ENCODE measurements at places on chromosomes 2 and 18.

- DNase-seq, result no peak
These were observed 52.3 kb downstream of the CYP26B1 start for GRCh38 chr2:72095364-72095763.

DNA sequence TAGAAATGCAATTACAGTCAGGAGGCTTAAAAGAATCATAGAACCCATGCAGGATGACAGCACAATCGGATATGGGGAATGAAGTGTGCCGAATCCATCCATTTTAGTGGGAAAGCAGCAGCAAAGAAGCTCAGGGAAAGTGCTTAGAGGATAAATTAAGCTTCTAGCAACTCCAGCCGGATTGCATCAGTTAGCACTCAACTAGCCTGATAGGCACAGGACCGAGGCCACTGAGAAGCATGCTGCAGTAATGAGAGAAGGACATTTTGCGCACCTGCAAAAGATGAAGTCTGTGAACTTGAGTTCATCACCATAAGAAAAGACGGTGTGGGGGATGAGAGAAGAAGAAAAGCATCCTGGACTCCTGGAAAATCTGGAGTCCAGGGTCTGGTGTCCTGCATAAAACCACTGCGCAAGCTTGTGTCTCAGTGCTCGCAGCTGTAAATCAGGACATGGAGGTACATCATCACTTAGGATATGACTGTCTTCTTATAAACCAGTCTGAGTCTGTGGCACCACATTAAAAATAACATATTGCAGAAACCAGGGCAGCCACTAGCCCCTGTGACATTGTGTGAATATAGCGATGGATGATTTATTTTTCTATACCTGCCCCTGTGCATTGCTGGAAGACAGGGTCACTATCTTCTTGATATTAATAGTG is 665.5 kb upstream of the SOX11 start:
- no peak for DNase-seq

DNA sequence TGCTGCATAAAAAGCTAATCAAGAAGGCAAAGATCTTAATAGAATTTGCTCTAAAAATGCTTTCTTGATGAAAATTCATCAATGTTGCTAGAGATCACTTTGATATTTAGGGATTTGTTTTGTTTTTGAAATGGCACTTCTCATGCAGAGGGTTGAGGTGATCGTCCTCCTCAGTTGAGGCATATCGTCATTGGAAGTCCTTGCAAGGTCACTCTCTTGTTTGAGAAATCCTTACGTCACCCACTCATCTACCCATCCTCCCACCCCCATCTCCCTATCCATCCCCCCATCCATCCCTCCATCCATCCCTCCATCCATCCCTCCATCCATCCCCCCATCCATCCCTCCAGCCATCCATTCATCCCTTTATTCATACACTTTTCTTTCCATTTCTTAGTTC is 133.7 kb downstream of the THNSL2 start:
- no peak for DNase-seq

DNA sequence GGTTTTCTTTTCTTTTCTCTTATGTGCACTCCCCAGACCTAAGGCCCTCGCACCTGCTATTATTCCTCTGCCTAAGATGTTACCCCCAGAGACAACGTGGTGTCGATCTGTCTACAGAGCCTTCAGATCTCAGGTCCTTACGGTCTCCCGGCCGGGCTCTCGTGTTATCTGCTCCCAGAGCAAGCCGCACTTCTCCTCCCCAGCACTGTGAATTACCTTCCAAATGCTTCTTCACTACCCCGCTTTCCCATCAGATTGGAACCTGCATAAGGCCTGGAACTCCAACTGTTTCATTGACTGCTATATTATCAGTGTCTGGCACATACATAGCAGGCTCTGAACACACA is 71.2 kb upstream of the ODC1 start:
- no peak for DNase-seq

- no peak for DNase-seq
These were observed 12.3 kb upstream of the ASNSD1 start for GRCh38 chr2:189648846-189649509.

DNA sequence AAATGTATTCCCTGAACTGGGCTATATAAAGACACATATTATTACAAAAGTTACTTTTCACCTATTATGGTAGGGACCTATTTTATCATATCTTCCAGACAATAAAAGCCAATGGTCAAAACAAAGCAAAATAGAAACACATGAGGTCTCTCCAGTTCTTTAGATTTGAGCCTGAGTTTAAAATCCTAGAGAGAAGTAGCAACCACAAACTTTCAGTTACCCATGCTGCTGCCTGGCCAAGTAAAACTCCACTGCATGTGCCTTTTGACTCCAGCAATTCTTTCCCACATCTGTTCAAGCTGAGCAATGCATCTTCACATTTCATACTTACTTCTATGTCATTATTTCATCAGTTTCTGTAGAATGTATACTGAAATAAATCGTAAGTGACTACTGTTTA is 405.3 kb downstream of the STK39 start:
- no peak for DNase-seq

GRCh38 chr2:148917431-148917830 is 42.4 kb downstream of the KIF5C start:
- DNase-seq, result no peak

- no peak for DNase-seq
These were observed 640 bp downstream of the SPTBN1 start for GRCh38 chr2:54456612-54457322.

DNA sequence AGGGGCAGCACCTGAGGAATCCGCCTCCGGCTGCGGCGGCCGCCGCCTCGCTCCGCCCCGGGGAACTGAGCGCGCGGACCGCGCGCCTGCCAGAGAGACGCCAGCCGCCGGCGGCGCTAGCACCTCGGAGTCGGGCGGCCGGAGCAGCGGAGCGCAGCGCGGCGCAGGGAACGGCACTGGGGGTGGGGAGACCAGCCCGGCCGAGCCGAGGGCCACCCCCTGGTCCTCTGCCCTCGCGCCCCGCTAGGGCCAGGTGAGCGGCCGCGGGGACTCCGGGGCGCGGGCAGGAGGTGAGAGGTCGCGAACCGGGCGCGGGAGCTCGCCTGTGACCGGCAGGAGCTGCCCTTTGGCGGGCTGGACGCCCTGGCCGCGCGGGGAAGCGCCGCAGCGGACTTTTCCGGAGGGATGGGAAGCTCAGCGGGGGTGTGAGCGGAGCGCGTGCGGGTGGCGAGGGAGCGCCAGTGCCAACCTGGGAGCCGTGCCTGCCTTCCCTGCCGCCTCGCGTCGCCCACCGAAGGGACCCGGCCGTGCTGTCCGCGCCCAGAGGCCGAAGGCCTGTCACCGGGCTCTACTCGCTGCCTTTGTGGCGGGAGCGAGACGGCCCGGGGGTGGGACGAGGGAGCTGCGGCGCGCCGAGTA is at the start of gene GREB1L:
TSS of gene GREB1L (plus strand) at position 92 of the 639 bp plus-strand sequence. CDS start 141,287 bp downstream, outside the sequence.
- DNase-seq, result no peak

- no peak for DNase-seq
These were observed 119.7 kb upstream of the NRXN1 start for GRCh38 chr2:51151490-51152140.

GRCh38 chr2:190564838-190565237 is 30.3 kb upstream of the NEMP2 start:
- DNase-seq, result no peak

DNA sequence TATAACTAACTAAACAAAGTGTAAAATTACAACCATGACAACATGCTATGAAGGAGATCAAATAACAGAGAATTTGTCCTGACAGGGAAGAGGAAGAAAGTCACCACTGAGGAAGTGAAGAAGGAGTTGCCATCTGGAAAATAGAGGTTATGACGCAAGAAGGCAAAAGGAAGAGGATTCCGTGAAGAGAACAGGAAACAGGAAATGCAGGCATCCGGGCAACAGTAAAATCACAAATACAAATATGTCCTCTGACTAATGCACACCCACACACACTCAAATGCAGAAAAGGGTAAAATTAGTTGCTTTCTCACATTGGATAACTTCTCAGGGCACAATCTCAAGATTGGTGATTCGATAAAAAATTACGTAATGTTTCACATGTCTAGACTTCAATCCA is 278.4 kb downstream of the TMX3 start:
- DNase-seq, result no peak

DNA sequence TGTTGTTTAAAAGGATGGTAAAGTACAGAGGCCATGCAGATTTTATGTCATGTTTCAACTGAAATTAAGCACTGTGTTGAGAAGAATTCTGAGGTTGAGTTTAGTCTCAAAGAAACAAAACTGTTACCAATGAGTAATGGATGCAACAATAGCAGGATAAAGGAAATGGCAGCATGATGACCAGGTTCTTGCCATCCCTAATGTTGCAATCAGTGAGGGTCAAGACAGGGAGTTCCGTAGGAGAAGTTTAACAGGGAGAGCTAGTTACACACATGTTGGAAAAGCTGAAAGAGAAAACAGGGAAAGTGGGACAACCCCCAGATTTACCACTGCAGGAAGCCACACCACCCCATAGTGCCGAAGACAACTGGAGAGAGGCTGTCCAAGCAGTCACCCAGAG is 343.8 kb upstream of the EPHA4 start:
- no peak for DNase-seq

GRCh38 chr2:98382739-98383138 is 36.5 kb downstream of the CNGA3 start:
- no peak for DNase-seq

DNA sequence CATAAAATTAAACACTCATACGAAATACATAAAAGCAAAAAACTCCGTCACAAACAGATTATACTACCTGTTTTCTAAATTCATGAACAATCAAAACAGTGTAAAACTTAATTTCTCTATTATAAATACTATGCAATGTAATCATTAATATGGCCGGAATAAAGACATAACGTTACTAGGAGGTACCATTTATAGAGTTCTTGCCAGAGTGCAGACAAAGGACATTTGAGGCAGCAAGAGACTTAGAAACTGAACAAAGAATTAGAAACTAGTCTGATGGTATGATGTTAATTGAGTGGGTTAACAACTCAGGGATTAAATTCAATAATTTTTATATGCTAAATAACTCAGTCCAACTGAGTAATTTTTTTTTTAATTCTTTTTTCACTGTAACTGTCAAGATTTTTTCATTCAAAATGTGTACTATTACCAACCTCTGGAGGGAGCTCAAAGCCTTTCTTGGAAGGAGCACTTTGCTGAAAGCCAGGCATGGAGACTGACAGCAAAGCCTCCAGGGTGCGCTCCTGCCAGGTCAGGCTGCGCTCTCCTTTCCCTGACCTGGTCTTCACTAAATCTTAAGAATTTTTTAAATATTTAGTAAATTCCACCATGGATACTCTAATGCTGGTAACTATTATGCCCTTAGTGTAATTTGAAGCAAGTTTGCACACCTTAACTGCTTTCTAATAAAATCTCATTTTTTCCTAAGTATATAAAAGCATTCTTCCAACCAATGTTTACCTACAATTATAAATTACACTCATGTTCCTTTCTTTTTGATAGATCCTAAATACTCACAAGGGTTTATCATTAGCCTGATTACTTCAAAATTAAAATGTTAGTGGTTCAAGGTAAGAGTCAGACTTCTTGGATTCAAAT is 34.1 kb downstream of the WDR35 start:
- peak; percentile 37 for DNase-seq

DNA sequence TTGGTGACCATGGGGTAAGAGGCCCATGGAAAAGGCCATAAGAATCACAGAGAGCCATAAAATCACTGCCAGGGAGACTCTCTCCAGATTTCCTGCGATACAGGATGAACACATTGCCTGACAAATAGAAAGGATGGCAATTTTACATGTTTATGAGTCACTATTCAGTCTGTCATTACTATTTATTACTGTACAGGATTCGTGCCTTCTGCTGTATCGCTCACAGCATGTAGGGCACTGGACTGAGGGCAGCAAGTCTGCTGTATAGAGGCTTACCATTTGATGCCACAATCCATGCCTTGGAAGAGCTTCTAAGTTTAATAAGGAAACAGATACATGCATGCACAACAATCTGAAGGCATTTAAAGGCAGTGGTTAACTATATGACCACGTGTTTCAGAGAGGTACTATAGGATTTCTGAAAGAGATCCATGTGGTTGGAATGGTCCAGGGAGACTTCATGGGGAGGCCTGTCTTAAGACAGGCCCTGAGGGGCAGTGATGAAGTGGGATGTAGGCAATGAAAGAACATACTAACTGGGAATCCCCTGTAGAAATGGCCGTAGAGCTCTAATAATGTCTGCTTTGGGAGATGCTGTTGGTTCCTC is 702.4 kb upstream of the RAB6C start:
- DNase-seq, result no peak

DNA sequence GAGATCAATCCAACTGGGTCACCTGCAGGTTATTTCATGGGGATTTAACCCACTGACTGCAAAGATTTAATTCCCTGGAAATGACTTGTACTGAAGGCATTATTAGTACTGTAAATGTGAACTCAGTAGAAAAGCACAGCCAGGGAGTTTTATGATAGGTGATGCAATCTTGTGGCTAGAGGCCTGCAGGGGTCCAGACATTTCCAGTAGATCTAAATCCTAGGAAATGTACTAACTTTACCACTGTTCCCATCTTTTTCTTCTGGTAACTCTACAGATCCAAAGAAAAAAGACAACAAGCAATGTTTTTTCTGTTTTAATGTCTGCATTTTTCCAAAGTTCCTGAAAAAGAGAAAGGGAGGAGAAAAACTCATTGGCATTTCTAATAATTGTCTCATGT is 500.1 kb downstream of the ARHGAP15 start:
- DNase-seq, result no peak

DNA sequence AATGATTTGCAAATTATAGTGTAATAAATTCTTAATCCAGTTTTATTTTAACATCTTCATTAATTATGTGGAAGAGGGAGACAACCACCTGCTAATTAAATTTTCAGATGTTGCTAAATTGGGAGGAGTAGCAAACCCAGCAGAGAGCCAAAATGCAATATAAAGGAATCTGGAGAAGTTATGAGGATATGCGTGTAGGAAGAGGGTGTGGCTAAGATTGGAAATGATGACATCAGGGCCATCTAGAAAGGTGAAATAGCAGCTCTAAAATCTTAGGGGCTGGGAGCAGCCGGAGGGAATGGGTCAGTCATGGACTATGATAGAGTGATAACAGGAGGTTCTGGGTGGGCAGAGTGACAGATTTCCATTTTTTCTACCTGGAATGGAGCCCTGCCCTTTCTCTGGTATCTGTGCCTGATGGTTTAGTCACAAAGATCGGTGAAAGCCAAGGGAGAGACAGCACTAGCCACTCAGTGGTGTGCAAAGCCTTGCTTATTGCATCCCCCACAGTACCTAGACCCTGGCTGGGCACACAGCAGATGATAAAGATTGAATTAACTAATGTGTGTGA is 379.2 kb upstream of the CELF4 start:
- DNase-seq, result no peak

DNA sequence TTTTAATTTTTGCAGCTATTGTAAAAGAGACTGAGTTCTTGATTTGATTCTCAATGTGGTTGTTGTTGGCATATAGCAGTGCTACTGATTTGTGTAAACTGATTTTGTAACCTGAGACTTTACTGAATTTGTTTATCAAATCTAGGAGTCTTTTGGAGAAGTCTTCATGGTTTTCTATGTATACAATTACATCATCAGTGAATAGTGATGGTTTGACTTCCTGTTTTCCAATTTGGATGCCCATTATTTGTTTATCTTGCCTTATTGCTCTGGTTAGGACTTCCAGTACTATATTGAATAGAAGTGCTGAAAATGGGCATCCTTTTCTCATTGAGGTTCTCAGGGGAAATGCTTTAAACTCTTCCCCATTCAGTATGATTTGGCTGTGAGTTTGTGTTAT is 99.7 kb downstream of the GULP1 start:
- no peak for DNase-seq
